NCI-H748 treated with DMSO at 0.1 percent for 48 hours (cell line): ENCODE measurements at places on chromosomes 13 and 19.

DNA sequence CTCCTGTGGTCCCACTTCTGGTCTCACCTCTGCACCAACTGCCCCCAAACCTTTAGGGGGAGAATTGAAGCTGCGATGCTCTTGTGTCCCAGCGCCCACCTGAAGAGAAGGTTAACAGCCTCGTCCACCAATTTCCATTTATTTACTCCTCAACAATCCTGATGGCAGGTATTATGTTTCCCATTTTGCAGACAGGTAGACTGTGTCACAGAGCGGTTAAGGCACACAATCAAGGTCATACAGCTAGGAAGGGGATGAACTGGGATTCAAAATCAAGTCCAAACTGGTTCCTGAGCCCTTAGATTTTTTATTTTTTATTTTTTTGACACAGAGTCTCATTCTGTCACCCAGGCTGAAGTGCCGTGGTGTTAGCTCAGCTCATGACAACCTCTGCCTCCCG, 6.2 kb downstream of the DNASE2 start:
- DNase-seq = no peak

- DNase-seq = no peak
Observed at GRCh38 chr13:103386341-103386740, 320.1 kb upstream of the SLC10A2 start.

DNA sequence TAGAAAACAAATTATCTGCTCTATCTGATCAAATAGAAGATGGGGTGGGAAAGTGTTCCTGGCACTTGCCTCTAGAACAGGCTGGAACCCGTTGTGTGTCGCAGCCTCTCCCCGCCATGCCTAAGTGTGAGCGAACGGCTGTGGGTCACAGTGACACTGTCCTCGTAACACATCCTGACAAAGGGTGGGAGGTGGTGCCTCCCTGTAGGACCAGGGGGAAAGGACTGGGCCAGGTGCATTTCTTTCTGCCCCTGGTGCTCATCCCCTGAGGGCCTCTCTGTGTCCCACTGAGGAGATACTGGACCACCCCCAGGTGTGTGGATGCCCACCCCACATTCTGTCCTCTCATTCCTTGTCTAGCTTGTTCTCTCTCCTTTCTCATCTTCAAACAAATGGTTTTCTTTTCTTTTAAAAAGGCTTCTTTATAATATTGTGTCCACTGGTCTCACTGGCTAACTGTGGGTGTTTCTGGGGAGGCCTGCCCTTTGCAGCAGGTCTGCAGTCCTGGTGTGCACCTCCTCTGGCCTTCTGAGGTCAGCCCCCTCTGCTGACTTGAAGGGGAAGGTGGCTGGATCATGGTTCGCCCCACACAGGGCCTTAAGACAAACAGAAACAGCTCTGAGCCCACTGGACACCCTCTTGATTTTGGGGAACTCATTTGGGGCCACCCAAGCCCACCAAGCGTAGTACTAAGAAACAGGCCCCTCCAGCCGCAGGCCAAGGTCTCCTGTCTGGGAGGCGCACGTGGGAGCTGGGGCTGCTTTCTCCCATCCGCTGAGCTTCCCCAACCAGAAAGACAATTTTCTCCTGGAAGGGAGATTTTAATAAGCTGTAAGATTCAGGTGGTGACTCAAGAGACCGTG, 152.5 kb upstream of the SOX1 start:
- no peak for DNase-seq

- DNase-seq = peak; percentile 57
Observed at GRCh38 chr19:11355160-11356073, at the start of gene PLPPR2. Gene PLPPR2, plus strand, starts transcription at chr19:11355432. Its CDS starts 2,242 bp downstream, at chr19:11357674.

DNA sequence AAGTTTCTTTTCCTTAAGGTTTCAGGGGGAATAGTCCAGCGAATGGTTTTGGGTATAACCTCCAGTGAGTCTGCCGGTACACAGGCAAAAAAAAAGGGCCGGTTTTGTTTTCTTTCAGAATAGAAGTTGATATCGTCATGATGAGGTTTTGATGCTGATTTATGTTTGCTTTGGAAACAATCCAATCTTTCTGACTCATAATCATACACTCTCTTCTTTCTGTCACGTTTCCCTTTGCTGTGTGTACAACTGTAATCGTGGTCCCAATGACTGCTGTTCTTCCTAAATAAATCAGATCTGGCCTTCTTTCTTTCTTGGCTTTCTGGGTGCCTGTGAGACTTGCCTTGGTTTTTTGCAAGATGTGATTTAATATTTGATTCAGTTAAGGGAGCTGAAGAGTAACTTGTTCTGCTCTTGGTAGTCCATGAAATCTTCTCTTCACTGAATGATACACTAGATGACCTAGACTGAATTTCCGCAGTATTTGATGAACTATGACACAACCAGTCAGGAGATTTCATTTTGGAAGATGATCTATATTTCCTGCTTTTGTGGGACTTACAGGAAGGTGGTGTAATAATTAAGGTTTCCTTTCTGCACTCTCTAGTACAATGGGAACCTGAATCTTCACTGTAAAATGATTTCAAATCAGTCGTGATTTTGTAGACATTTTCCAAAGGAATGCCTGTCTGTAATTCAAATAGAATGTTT, 34.9 kb upstream of the METTL21C start:
- peak; percentile 17 for DNase-seq

GRCh38 chr13:98858191-98858590, 105.7 kb upstream of the SLC15A1 start:
- DNase-seq = no peak

GRCh38 chr13:109021558-109021957, 392.1 kb downstream of the MYO16 start:
- no peak for DNase-seq

DNA sequence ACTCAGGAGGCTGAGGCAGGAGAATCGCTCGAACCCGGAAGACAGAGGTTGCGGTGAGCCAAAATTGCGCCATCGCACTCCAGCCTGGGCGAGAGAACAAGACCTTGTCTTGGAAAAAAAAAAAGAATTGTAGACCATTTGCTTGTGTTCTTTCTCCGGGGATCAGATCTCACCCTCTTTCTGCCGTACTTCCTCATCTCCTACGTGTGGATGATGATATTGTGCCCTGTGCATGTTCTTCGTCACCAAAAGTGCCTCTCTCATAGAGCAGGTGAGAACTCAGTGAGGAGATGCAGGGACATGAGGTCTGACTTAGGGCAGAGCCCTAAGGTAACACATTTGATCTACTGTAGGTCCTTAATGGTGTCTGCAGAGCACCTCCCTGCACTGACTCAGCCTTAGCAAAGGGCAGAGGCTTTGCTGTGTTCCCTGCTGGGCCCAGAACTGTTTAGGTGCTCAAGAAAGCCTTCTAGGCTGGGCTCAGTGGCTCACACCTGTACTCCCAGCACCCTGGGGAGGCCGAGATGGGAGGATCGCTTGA, 1.3 kb downstream of the APOC2 start:
- no peak for DNase-seq

GRCh38 chr19:2391118-2391725, 31.2 kb downstream of the TMPRSS9 start:
- DNase-seq = peak; percentile 42

- peak; percentile 17 for DNase-seq
Observed at GRCh38 chr19:55284405-55285058, 735 bp downstream of the BRSK1 start.

- DNase-seq = no peak
Observed at GRCh38 chr19:53518716-53519115, 19.2 kb upstream of the ZNF331 start.

- no peak for DNase-seq
Observed at GRCh38 chr13:33742321-33742720, 75.6 kb upstream of the RFC3 start.

DNA sequence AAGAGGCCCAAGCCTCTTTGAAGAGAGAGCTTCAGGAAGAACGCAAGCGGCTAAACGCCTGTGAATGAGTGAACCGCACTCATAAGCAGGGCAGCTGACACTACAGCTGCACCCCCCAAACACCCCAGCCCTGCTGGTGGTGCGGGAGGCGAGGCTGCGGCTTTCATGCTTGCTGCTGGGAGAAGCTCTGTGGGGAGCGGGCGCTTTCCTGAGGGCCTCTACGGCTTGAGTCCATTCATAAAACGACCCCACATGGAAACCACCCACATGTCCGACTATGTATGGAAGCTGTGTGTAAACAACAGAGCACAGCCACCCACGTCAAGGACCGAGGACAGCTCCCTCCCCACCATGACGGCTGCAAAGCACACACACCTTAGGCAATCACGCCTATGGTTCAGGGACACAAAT, 5.5 kb downstream of the AP3D1 start:
- no peak for DNase-seq

DNA sequence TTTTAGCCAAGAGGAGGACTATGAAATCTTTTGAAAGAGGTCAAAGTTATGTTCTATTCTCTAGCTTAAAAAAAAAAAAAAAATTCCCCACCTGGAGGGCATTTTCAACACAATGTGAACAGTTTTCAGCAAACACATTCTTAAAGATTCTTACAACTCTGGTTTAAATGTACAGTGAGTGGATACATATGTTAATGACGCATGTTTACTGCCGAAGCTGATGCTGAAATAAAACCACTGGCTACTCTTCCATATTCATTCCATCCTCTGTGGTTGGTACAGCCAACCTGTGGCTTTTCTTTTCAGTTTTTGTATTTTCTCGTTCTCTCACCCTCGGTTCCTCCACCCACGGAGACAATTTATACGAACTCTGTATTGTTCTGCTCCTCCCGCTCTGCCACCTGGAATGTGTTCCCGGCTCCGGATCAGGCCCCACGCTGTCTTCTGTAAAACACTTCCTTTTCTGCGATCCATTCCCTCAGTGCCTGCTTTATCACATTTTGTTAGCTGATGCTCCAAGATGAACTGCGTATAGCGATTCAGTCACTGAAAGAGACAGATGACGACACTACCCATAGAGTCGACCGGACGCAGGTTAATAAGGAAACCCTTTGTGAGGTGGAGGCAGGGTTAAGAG, 466.4 kb upstream of the ARGLU1 start:
- DNase-seq = no peak

DNA sequence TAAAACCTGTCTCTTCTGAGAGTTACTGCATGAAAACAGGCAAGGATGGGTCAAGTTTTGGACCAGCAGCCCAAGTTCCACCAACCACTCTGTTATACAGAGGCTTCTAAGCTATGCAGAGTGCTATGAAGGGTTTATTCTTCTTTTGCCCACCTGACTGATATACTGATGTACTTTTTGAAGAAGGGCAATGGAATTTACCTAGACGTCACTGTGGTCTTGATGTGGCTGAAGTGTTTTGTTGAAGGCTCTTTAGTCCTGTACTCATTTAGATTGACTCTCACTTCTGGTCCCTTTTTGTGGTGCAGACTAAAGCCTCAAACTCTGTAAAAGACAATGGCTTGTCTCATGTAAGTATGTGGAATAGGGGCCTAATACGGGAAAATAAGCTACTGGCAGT, 92.0 kb downstream of the DGKH start:
- no peak for DNase-seq

- no peak for DNase-seq
Observed at GRCh38 chr19:41265395-41266153, 1.4 kb downstream of the HNRNPUL1 start.

- DNase-seq = no peak
Observed at GRCh38 chr19:19316082-19316481, 4.2 kb downstream of the SUGP1 start.

DNA sequence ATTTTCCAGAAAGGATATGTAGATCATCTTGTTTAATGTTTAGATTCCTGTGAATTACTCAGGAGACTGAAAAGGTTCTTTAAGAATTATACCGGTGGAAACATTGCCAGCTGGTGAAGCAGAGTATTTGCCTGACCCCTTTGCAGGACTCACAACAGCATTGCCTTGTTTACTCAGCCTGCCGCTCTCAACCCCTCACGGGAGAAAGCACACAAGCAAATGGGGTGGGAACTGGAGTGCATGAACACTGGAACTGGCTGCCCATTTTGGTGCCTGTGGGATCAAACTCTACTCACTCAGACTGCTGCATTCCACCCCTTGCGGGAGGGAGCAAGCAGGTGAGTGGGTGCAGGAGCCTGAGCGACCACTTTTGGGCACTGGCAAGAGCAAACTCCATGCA, 804.7 kb upstream of the SLITRK1 start:
- DNase-seq = no peak

- DNase-seq = no peak
Observed at GRCh38 chr13:22018836-22019210, 347.9 kb downstream of the FGF9 start.

GRCh38 chr19:7507884-7508283, 8.0 kb upstream of the ZNF358 start:
- no peak for DNase-seq

GRCh38 chr13:94342436-94343242, 136.8 kb downstream of the DCT start:
- no peak for DNase-seq

- DNase-seq = peak; percentile 75
Observed at GRCh38 chr13:25037057-25037813, 58.7 kb upstream of the PABPC3 start.

GRCh38 chr19:43504426-43505185, at the start of gene PHLDB3:
Gene PHLDB3, minus strand, starts transcription at chr19:43504746. Its CDS starts 628 bp downstream, at chr19:43504118.
- DNase-seq = peak; percentile 49

- DNase-seq = no peak
Observed at GRCh38 chr13:51760592-51760991, 43.4 kb downstream of the DHRS12 start.

GRCh38 chr13:24625870-24626849, 54.0 kb upstream of the ATP12A start:
- DNase-seq = no peak
